ENCODE measurements at places on chromosomes 4 and X.

GRCh38 chr4:146428298-146428697 lies 93.4 kb downstream of the SLC10A7 start:
- DNase-seq, result peak; percentile 0

GRCh38 chr4:81505004-81505598 lies 33.4 kb upstream of the RASGEF1B start:
- DNase-seq, result no peak

- no peak for DNase-seq
These were observed 6.7 kb upstream of the MSX1 start for GRCh38 chr4:4852591-4853362.

DNA sequence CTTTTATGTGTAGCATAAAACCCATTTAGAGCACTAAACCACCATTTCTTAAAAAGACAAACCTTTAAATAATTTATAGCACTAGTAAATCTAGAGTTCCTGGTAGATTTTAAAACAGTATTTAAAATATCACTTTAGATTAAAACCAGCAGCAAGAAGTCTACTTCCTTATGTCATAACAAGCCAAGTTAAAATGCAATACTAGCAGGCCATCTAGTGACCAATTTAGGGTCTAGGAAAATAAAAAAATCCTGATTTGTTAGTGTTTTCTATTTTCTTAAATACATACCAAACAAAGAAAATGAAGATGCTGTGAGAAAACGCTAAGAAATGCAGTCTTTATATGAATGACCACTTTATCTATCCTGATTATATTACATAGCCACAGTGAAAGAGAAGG lies 53.9 kb downstream of the PAPSS1 start:
- DNase-seq, result no peak

GRCh38 chr4:70915036-70915815 lies 13.1 kb downstream of the MOB1B start:
- DNase-seq, result no peak

- DNase-seq, result no peak
These were observed 508.9 kb upstream of the FTHL17 start for GRCh38 chrX:31580726-31581125.

DNA sequence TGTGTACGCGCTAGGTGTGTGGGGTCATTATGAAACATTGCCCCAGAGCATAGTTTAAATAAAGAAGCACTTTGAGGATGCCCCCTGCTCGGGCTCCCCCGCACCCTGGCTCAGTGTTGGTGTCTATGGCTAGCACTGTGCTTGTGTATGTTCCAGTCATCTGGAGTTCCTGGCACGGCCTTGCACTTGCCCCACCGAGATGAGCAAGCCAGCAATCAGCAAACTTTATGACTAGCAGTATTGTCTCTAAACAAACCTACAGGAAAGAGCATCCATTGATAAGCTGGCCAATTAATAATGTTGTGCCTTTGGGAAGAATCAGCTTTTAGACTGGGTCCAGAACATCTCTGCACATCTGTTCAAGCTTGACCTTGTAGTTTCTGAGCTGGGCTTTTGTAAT lies 707 bp upstream of the SHROOM4 start:
- DNase-seq, result no peak

DNA sequence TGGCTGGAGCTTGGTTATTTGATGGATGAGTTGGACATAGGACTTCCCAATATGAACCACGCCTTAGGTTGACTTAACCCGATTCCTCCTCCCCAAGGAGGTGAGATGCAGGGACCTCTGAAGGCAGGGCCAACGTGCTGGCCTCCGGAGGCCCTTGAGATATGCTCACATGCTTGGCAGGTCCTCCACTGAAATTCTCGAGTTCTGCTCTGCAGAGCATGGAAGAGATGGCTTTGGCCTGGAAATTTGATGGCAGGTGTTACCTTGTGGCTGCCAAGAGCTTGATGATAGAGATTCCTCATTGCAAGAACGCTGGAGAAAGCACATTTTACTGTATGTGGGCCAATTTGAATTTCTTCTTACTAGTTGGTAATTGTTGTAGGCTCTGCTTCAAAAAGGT lies 117.4 kb upstream of the LIMCH1 start:
- DNase-seq, result no peak

DNA sequence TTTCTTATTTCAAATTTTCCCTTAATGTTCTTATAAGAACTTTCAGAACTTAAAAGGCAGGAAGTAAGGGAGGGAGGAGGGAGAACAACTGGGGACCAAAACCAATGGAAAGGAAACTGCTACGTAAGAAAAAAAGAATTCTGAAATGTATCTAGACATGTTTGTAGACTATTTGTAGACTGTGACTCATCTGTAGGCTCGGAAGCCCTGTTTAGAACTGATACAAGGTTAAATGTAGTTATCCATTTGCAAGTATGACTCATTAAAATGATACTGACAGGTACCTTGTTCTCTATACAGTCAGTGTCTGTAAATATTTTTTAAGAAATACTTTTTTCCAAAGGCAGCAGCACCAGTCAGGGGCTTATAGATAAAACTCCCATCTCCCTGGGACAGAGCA lies 202.0 kb downstream of the DHX15 start:
- DNase-seq, result no peak

DNA sequence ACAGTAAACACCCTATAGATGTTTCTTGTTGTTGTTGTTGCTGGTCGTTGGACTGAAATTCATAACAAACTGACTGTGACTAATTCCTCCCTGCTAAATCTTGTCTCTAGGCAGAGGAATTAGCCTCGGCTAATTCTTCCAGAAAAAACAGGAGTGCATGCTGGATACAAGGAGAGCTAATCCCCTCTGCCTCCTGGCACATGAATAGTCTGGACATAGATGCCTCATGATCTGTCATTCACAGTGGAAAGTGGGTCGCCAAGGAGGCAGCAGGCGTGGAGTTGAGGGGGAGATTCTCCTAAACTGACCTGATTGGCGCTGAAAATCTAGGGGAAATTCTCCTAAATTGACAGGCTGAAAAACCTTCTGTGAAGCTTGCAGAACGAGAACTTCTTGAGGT lies 220.1 kb downstream of the DCTD start:
- DNase-seq, result no peak

DNA sequence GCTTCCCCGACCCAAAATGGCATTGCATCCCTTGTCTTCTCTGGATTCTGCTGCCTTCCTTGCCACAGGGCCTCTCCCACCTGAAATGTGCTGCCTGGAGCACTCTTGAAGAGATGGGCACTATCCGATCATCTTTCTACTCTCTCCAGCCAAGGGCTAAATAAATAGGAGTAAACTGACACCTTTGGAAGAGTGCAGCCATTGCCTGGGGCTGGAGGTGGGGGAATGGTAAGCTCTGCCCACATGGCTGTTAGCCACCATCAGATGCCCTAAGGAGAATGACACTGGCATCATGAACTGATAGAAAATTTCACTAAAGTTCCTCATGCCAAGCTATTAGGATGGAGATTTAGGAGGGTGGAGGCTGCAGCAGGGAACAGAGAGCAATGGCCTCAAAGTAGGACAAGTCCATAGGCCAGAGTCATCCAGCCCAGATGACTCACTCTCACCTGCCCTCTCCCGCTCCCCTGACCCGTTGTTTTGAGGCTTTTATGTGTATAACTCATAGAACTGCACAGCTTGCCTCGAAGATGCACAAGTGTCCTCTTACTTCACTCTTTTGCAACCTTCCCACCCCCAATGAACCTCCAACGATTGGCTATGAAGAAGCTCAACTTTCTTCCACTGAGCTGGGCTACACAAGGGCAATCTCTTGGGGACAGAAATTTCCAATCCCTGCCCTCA lies 822 bp upstream of the PFKFB1 start:
- DNase-seq, result no peak

- DNase-seq, result peak; percentile 17
These were observed 163.1 kb downstream of the SMARCA1 start for GRCh38 chrX:129360175-129360574.

DNA sequence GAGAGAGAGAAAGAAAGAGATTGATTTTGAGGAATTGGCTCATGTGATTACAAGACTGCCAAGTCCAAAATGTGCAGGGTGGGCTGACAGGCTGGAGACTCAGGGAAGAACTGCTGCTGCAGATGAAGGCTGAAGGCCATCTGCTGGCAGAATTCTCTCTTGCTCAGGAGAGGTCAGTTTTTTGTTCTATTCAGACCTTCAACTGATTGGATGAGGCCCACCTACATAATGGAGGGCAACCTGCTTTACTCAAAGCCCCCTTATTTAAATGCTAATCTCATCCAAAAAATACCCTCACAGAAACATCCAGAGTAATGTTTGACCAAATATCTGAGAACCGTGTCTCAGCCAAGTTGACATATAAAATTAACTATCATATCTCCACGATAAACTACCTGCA lies 38.2 kb upstream of the MAMLD1 start:
- DNase-seq, result no peak

- DNase-seq, result no peak
These were observed 30.0 kb upstream of the PGK1 start for GRCh38 chrX:78074088-78074487.

DNA sequence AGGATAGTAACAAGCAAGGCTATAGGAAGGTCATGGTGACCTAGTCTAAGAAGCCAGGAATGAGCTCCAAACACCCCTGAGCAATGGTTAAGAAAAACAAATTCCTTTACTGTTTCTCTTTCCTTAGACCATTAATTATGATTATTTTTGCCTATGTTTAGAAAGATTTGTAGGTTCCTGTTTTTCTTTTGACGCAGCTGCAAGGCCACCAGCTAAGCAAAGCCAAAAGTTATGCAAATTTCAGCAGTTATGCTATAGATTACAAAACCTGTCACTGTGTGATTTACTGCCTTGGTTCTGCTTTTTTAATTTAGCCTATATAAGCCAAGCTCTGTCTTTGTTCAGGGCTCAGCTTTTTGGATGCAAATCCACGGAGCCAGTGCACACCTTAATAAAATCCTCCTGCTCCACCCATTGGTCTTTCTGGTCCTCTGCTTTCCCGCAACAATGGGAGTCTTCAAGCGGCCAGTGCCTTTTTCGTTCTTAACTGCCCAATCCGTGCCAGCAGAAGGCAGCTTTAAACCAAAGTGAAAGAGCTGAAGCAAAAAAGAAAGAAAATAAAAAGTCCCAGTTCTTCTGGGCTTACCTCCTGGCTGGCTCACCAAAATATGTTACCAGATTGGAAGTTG lies 1.4 kb upstream of the CEP135 start:
- DNase-seq, result no peak

DNA sequence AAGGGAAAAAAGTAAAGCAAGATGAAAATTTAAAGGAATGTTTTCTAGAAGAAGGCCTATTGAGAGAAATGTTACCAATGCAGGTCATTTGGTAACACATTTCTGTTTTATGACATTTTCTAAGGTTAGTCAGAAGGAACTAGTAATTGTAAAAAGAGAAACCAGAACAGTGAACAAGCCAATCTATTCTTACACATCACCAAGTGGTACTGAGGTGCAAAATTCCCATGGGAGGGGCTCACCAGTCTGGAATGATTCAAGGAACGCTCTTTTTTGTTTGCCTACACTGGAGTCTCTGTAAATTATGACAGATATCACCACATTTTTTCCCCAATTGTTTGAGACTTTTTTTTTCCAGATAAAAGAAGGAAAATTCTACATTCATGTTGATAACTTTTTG lies 404.7 kb upstream of the CNKSR2 start:
- no peak for DNase-seq

- DNase-seq, result no peak
These were observed 1331.1 kb downstream of the ADGRL3 start for GRCh38 chr4:62531264-62531663.

- no peak for DNase-seq
These were observed 2.3 kb downstream of the CXCL8 start for GRCh38 chr4:73742490-73743160.

DNA sequence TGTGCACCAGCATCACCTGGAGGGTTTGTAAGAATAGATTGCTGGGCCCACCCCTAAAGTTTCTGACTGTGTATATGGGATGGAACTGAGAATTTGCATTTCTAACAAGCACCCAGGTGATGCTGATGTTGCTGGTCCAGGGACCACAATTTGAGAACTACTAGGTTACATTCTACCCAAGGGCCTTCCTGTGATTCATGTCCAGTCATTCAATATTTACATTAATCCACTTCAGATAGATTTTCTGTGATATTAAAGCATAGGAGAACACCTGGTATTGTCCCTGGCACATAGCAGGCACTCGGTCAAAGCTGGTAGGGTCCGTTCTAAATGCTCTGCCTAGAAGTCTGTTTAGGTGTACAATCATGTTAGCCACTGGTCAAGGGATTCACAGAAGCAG lies 19.5 kb upstream of the XPNPEP2 start:
- DNase-seq, result no peak

DNA sequence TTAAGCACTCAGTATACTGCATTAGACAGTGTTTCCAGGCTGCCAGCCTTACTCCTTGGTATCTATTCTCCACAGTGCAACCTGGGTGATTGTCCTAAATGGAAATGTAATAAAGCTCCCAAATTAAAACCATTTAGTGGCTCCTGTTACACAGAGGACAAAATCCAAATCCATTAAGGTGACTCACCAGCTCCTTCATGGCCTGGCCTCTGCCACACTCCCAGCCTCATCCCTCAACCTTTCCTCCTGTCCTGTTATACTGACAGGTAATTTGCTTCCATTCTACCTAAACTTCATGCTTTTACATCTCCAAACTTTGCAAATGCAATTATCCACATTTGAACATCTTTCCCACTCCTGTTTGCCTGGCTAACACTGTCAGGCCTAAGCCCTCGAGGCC lies 140.3 kb downstream of the INPP4B start:
- DNase-seq, result no peak

DNA sequence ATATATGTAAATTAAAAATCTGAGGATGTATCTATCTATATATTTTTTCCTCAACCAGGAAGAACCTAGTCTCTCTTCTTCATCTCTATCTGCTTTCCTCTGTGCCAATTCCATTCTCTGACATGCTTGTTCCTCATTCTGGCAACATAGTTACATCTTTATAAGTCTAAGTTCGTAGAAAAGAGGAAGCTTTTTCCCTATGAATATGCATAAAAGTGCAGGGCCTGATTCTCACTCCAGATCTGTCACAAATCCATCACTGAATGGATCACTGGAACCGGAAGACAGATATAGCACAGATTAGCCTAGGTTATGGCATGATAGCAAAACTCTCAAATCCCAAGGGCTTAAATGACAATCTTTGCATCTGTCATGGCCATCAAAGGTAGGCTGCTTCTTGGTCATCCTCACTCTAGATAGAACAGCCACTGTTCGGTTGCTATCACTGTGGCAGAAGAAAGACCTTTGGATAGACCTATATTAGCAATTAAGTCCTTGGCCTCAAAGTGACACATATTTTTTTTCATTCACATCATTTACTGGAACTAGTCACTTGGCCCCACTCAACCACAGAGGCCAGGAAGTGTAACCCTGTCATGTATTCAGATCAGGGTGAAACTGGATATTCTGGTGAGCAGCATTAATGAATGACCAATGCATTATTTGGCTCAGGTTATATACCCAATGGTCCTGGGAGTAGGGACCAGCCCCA lies 22.2 kb downstream of the DTHD1 start:
- no peak for DNase-seq

GRCh38 chrX:72020204-72020603 lies 109.6 kb downstream of the NHSL2 start:
- no peak for DNase-seq

DNA sequence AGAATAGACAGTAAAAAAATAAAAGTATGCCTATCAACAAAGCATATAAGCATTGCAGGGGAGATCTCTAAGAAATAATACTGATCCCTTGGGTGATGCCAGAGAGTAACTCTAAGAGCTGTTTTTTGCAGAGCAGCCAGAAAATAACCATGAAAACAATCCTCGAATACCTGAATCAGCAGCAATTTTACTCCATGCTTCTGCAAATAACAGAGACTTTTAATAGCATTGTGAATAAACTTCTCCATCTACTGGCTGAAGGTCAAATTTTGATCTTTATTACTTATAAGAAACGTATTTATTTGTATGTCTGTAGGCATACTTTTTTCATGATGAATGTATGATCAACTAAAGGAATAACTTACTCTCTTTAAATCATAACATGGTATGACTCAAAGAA lies 334.5 kb downstream of the GALNTL6 start:
- DNase-seq, result peak; percentile 5

Measured in NCI-H1105 treated with DMSO at 0.1 percent for 48 hours (cell line).